ENCODE measurements at places on chromosomes 1 and 21. TPM values are rescaled to one million over a fixed set of nuclear protein-coding genes. Genes with fewer than 3 reads are reported as not detected.

Gene ST6GALNAC3
- total RNA-seq = 3.8 TPM

GRCh38 chr1:177257128-177257527 is 86.4 kb downstream of the BRINP2 start:
- no peak for DNase-seq

- DNase-seq = no peak
Observed at GRCh38 chr1:55155522-55155921, 59.6 kb downstream of the USP24 start.

GRCh38 chr21:43874085-43874805 is 9.2 kb downstream of the AGPAT3 start:
- no peak for DNase-seq

GRCh38 chr1:72284084-72284347 is 1.7 kb upstream of the NEGR1 start:
- DNase-seq = no peak
